ENCODE measurements at places on chromosomes 13 and 19.

- no peak for DNase-seq
Measured at GRCh38 chr13:40178130-40178529, 488.3 kb downstream of the FOXO1 start.

GRCh38 chr13:46181377-46181839 is 569 bp downstream of the LCP1 start:
- DNase-seq = no peak

GRCh38 chr19:12913011-12913561 is 6.0 kb downstream of the SYCE2 start:
- peak; percentile 21 for DNase-seq

- DNase-seq = no peak
Measured at GRCh38 chr13:99192480-99192879, 8.2 kb upstream of the UBAC2 start.

DNA sequence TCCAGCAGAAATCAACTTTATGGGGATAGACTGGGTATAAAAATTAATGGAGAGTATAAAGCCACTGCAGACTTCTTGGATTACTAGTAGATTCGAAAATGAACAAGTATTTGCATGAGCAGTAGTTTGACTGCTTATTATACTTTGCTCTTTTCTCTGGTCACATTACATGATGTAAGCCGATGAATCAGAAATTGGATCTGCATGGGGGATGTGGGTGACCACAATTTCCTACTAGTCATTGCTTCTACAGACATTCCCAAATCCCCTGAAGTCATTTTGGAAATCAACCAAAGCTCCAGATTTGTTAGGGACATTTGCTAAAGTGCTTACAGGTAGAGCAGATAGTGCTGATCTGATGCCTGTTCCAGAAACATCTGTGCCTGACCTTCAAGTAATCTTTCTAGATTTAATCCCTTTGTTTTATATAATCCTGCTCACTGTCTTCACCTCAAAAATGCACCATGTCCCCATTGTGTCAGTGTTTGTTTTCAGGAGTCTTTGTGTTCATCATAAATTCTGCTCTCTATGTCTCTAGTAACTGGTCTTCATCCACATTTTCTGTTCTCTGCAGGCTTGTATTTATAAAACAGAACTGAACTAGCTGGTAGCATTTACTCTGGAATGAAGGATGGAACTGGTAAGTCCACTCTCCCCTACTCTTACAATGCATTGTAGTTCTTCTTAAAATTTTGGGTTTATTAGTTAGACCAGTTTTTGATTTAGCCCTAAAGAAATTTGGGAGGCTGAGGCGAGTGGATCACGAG is 201.5 kb upstream of the CSNK1A1L start:
- DNase-seq = peak; percentile 84

- no peak for DNase-seq
Measured at GRCh38 chr13:42114912-42115311, 66.5 kb downstream of the DGKH start.

DNA sequence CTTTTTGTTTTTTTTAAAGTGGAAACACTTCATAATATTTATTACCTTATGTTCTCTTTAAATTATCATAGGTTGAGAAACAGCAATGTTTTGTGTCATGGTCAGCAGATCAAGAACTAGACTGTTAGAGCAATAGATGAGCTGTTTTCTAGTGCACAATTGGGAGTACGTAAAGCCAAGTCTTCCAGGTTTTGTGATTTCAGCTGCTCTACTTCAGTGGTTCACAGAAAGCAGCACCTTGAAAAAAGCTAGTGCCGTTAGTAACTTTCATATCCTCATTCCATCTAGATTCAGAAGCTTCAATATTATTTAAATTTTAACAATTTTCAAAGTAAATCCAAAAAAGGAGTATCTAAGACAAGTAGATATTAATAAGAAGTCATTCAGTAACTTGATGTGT is 1.9 kb downstream of the GPR18 start:
- no peak for DNase-seq

- peak; percentile 7 for DNase-seq
Measured at GRCh38 chr13:48304143-48304876, 759 bp downstream of the RB1 start.

- no peak for DNase-seq
Measured at GRCh38 chr13:46751811-46752635, 44.9 kb downstream of the ESD start.

DNA sequence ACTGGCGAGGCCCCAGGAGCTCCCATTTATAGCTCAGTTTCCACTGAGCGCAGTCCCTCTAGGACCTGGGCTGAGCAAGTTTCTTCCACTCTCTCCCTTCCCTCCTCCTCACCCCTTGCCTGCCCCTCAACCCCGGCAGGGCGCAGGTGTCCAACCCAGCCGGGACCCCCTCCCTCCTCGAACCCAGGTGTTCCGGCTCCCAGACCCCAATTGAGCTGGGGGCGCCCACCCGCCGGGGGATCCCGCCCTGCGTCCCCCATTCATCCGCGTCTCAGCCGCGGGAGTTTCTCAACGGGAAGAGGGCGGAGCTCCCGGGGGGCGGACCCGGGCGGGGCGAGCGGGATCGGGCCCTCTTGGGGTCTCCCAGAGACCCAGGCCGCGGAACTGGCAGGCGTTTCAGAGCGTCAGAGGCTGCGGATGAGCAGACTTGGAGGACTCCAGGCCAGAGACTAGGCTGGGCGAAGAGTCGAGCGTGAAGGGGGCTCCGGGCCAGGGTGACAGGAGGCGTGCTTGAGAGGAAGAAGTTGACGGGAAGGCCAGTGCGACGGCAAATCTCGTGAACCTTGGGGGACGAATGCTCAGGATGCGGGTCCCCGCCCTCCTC is at the start of gene KIRREL2:
KIRREL2 (plus strand) TSS at position 366 of the 604 bp plus-strand sequence; CDS start at position 575, 209 bp downstream.
- no peak for DNase-seq

- no peak for DNase-seq
Measured at GRCh38 chr19:14563989-14564651, 7.7 kb downstream of the NDUFB7 start.

DNA sequence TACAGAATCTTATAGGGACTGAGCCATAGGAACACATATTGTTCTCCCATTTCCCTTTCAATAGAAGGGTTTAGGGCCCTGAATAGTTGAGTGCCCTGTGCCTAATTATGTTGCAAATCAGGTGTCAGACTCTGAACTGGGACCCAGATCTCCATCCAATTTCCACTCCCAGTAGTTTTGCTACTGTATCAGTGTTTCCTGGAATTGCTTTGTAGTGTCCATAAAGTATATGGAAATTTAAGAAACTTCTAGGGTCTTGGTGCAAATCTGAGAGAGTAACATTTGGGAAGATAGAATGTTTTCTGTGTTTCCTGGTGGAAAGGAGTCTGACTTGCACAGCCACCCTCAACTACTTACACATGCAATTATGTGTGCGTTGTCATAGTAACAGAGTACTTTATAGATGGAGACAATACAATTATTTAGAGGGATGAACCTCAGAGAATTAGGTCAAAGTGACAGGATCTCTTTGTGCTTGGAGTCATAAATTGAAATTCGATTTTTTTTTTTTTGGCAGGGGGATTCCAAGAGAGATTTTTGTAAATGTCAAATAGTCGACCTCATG is 646 bp upstream of the SLC10A2 start:
- no peak for DNase-seq

DNA sequence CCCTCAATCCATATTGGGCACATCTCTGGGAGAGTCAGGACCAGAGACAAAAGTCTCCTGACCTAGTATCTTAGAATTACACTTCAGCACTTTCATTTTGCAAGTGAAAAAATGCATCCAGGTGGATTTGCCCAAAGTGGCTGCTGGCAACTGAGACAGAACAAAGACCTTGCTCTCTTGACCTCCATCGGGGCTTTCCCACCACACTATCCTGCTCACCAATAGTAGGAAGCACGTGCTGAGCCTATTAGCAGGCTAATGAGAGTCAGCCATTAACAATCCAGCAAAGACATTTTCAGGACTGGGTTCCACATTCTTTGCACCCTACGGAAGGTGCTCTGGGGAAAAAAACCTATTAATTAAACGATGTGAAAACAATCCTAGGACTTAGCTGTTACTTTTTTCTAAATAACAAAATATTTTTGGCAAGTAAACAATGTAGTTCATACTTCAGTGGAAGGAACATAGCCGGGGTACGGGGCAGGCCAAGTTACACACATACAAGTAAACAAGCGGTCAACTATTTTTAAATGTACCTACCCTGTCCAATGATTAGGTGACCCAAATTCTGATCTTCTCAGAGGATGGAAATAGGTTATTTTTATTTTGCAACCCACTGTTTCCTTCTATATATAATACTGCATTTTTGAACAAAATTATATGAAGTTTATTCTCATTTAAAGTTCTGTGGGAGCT is 78.6 kb downstream of the CDADC1 start:
- DNase-seq = no peak

- peak; percentile 89 for DNase-seq
Measured at GRCh38 chr13:32225481-32225931, 89.7 kb downstream of the ZAR1L start.

DNA sequence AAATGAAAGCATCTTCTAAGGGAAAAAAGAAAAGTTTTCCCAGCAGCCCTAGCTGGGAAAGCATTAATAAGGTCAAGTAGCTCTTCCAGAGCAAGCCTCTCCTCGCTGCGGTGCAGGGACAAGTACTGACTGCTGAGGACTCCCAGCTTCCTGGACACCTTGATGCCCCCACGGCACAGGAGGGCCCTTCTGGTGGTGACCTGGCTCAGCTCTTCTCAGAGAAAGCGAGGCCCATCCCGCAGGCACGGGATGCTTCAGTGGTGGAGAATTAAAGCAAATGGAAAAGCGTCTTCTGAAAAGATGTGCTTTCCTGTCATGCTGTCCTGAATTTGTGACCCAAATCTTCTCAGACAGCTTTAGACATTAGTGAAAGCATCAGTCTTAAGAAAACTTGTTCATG is 38.8 kb upstream of the LATS2 start:
- no peak for DNase-seq

GRCh38 chr19:44611812-44612295 is 1.5 kb upstream of the IGSF23 start:
- DNase-seq = no peak

GRCh38 chr13:95896301-95896700 is 156.9 kb downstream of the UGGT2 start:
- DNase-seq = no peak

DNA sequence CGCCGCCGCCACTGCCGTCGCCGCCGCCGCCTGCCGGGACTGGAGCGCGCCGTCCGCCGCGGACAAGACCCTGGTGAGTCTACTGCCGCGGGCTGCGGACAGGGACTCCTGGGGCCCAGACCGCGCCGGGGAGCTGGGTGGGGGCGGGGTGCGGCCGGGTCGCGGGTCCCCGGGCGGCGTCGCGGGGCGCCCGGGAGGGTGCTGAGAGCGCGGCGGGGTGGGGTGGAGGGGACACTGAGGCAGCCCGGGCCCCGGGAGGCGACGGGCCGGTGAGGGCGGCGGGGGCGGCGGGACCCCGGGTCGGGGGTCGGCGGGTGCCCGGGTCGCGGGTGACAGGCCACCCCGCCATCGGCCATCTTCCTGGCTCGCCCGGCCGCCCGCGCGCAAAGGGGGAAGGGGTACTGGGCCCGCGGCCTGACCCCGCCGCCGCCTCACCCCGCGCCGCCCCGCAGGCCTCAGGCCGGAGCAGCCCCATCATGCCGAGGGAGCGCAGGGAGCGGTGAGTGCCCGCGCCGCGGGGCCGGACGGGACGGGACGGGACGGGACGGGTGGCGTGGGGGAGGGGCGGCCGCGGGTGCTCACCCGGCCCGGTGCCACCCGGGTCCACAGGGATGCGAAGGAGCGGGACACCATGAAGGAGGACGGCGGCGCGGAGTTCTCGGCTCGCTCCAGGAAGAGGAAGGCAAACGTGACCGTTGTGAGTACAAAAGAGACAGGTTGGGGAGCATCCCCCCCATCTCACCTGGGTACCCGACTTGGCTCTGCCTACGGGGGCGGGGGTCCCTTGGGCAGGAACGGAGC is 489 bp downstream of the CCNE1 start:
- DNase-seq = no peak

GRCh38 chr19:54341295-54341694 is 2.3 kb upstream of the LILRA4 start:
- no peak for DNase-seq

DNA sequence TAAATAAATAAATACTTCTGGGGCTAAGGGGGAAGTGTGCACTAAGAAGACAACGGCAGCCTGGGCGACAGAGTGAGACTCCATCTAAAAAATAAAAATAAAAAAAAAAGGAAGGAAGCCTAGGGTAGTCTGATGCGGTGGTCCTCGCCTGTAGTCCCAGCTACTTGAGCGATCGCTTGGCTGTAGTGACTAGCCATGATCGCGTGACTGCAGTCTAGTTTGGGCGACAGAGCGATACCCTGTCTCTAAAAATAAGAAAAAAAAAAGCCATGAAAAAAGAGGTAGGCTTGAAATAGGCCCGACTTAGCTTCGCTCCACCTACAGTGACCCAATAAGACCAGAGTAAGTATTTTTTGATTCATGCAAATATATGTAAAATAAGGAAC is 661 bp upstream of the BABAM1 start:
- DNase-seq = no peak

DNA sequence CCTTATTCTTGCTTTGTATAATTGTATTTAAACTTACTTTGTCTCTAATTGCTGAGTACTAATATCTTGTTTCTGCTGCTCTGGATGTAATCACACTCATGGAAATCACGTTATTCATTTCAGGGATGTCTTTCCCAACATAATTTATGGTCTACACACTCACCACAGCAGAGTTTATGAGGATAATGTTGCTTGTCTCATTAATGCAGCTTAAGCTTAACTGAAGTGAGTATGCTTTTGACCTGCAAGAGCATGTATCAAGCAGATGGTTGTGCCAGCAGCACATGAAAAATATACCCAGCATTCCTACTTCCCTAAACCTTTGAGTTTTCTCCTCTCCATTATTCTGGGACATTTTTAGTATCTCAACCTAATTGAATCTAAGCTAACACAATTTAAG is 1080.9 kb downstream of the SLITRK5 start:
- DNase-seq = no peak

DNA sequence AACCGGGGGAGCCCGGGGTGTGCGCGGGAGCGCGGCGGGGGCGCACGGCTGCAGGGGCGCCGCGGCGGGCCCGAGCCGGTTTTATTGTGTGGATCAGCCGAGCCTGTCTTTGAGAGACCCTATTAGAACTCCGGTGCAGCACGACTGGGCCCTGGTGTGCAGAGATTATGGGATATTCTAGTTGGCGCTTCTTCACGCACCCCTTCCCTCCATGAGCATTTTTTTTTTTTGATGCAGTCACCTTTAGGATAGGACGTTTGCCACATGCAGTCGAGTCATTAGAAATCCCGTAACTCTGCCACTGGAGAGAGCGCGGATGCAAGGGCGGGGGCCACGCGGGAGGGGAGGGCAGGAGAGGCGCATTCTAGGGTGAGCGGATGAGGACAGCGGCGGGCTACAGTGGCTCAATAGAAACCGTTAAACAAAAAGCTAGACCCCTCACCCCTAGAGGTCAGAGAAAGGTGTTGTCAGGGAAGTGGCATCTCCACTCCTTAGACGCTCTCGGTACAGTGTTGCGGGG is 3.7 kb downstream of the FGF9 start:
- no peak for DNase-seq

DNA sequence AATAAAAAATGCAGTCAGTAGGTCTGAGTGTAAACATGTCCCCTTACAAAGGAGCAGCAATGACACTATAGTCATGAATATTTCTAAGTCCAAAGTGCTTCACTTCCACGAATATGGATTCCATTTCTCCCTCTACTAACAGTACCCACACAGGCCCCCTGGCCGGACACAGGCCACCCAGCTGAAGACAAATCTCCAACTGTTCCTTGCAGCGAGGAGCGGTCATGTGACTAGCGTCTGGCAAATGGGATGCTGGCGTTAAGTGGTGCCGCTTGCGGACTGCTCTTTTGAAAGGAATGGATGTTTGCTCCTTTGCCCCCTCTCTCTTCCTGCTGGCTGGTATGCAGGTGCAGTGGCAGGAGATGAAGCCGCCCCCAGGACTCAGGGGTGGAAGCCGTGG is 16.2 kb downstream of the PPP1R12C start:
- DNase-seq = no peak

Measured in AG04450 (cell line).